Natural killer cell (primary cell): ENCODE measurements at places on chromosomes 2 and 18. TPM values are rescaled to one million over a fixed set of nuclear protein-coding genes. Genes with fewer than 3 reads are reported as not detected.

- H3K27me3 ChIP-seq, result no peaks in the 10 kb centered on the region
- no peak for DNase-seq
- H3K27ac ChIP-seq, result no peak overlapping the region
- H3K36me3 ChIP-seq, result peaks cover 7% of the 10 kb centered on the region
Measured at GRCh38 chr2:221484761-221485502, 87.2 kb downstream of the EPHA4 start.

DNA sequence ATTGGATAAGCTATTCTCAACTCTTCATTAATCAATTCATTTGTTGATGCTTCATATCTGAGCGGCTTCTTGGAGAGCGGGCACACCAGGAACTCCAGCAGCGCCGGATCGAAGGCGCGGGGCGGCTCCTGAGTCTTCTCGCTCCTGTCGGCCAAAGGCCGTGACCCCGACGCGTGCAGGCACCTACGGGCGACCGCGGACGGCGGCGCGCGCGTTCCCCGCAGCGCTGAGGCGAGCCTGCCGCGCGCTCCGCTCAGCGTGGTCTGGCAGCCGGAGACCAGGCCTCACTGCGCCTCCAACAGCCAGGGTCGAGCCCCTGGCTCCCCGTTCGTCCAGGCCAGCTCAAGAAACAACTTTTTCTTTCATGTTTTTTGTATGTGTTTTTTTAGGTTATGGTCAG lies 97.5 kb downstream of the ICA1L start:
- H3K27ac ChIP-seq, result no peak overlapping the region
- H3K27me3 ChIP-seq, result no peaks in the 10 kb centered on the region
- no peak for DNase-seq
- H3K4me3 ChIP-seq, result no peak overlapping the region
- no peaks in the 10 kb centered on the region for H3K4me1 ChIP-seq

- H3K4me3 ChIP-seq, result no peak overlapping the region
- H3K36me3 ChIP-seq, result no peaks in the 10 kb centered on the region
- no peak overlapping the region for H3K27ac ChIP-seq
- peaks cover 19% of the 10 kb centered on the region for H3K4me1 ChIP-seq
- no peaks in the 10 kb centered on the region for H3K27me3 ChIP-seq
Measured at GRCh38 chr2:111057721-111058120, 63.0 kb upstream of the BCL2L11 start.

DNA sequence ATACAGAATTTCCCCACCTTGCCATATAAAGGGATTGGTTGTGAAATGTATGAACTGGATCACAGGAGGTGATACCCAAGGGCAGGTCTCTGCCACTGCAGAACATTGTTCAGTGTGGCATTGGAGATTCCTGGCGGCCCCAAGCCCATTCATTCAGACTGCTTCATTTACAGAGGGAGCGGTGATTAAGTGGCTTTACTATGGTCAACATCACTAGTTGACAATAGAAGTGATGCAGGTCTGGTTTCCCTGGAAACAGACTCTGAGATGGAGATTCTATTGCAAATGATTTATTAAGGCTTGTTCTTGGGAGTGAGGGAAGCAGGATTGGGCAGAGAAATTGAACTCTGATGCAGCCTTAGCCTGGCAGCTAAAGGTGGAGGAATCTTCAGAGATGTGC lies 62.4 kb downstream of the ZDBF2 start:
- no peak overlapping the region for H3K27ac ChIP-seq
- no peaks in the 10 kb centered on the region for H3K4me1 ChIP-seq
- H3K4me3 ChIP-seq, result no peak overlapping the region
- H3K36me3 ChIP-seq, result no peaks in the 10 kb centered on the region
- no peaks in the 10 kb centered on the region for H3K27me3 ChIP-seq
- no peak for DNase-seq

DNA sequence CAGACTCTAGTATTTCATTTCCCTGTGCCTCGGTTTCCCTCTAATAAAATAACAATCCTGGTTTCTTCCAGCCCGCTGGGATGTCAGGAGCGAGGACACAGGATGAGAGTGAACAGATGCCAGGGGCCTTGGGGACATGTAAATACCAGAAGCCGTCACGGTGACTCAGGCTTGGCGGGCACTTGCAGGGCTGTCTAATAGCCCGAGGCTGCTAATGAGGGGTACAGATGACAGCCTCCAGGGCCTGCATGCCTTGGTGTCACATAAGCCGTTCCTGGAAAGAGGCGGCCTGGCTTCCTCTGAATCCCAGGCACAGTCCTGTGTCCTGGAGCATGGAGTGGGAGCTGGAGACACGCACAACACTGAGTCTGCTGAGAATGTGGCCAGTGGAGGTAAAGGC lies 28.2 kb downstream of the HS1BP3 start:
- H3K36me3 ChIP-seq, result peaks cover 50% of the 10 kb centered on the region
- peaks cover 5% of the 10 kb centered on the region for H3K4me1 ChIP-seq
- no peak overlapping the region for H3K27ac ChIP-seq
- H3K4me3 ChIP-seq, result no peak overlapping the region
- no peak for DNase-seq

- no peak overlapping the region for H3K4me3 ChIP-seq
- no peak overlapping the region for H3K27ac ChIP-seq
- H3K36me3 ChIP-seq, result no peaks in the 10 kb centered on the region
Measured at GRCh38 chr2:83517727-83518368, 941.2 kb downstream of the SUCLG1 start.

- no peaks in the 10 kb centered on the region for H3K4me1 ChIP-seq
- no peak overlapping the region for H3K4me3 ChIP-seq
- H3K27me3 ChIP-seq, result no peaks in the 10 kb centered on the region
- H3K27ac ChIP-seq, result no peak overlapping the region
- peaks cover 79% of the 10 kb centered on the region for H3K36me3 ChIP-seq
Measured at GRCh38 chr18:212780-213179, 54.4 kb downstream of the USP14 start.

GRCh38 chr2:159086342-159086741 lies 117.9 kb downstream of the TANC1 start:
- DNase-seq, result no peak
- no peak overlapping the region for H3K4me3 ChIP-seq
- H3K27me3 ChIP-seq, result no peaks in the 10 kb centered on the region
- H3K36me3 ChIP-seq, result no peaks in the 10 kb centered on the region
- H3K27ac ChIP-seq, result no peak overlapping the region

CRYGD gene
- total RNA-seq, result not detected
